Midbrain (tissue), 1 donor: ENCODE measurements at places on chromosomes 7 and 10.

- no peak for DNase-seq
These were observed 16.2 kb downstream of the OPTN start for GRCh38 chr10:13115832-13116803.

- DNase-seq = no peak
These were observed 104.7 kb upstream of the ARMC3 start for GRCh38 chr10:22823109-22823508.

DNA sequence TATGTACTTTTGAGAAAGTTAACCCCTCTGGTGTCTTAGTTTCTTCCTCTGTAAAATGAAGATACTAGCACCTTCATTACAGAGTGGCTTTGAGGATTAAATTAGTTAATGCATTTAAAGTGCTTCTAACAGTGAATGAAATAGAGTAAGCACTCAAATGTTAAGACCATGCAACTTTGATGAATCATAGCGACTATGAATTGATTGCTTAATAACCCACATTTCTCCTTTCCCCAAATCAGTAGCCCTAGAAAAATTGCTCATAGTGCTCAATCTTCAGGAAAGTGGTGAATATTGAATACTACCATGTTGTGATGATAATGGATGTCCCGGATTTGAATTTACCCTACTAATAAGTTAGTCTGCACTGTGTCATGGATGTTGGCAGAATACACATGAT is 48.1 kb downstream of the CD36 start:
- DNase-seq = no peak

- no peak for DNase-seq
These were observed 2.6 kb downstream of the LUC7L2 start for GRCh38 chr7:139362302-139362701.

DNA sequence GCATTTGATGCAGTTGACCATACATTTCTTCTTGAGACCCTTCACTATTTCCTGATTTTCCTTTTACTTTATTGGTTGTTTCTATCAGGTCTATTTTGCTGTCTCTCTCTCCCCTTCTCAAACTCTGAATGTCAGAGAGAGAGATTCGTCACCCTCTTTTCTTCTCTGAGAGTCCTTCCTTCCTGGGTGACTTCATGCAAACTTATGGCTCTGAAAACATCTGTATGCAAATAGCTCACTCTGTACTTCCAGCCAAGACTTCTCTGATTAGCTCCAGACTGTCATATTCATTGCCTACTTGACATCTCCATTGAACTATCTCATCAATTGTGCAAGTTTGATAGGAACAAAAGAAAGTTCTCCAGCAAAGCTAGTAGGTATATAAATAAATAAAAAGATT is 191.7 kb upstream of the KLF6 start:
- DNase-seq = no peak

GRCh38 chr10:82925547-82925946 is 1050.6 kb downstream of the NRG3 start:
- no peak for DNase-seq

DNA sequence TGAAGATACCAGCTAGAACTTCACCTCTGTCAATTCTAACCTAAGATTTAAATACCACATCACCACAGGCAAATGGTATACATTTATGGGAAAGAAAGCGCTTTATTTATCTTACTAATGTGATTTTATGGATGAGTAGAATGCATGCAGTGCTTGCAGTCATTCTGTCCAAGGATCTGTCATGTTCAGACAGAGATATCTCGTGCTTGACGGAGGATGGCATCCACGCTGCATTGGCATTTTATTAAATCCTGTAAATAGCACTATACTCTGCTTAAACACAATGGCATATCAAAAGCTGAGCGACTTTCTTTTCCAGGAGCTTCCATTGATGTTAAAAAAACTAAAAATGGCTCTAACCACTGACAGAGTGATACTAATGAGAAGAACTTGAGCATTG is 133.7 kb upstream of the CAV2 start:
- DNase-seq = no peak

DNA sequence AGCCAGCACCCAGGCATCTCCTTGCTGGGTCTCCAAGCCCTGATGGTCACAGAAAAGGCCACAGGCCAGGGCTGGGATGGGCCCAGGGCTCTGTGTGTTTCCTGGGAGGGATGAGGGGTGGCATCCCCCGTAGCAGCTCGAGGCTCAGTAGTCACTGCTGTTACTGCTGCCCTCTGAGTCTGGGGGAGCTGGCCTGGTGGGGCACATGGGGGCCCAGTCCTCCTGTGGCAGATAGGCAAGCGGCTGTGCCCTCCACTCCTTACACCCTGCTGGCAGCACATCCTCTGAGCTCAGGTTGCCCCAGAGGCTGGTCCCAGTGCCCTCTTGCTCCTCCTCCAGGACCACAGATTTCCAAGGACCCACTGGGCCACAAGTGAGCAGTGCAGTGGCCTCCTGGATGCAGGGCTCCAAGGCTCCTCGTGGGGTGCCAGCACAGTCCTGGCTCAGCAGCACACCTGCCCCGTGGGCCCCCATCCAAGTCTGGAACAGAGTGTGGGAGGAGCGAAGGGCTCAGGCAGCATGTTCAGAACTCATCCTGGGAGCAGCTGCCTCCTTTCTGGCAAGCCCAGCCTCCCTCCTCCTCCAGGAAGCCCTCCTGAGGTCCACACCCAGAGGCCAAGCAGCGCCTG is 31.5 kb upstream of the TUBB8 start:
- no peak for DNase-seq

DNA sequence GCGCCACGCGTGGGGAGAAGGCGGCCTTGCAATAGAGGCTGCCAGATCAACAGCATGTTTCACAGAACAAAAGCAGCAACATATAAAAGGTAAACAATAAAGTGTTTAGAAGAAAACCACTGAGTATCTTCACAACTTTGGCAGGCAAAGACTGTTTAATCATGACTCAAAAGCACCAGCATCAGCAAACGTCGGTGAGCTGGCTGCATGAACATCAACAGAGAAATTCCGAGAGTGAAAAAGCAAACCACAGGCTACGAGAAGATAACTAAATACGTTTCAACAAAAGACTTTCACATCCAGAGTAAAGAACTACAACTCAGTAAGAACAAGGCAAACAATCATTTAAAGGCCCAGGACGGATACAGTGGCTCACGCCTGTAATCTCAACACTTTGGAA is 172.0 kb downstream of the MAD1L1 start:
- no peak for DNase-seq

- no peak for DNase-seq
These were observed 922 bp downstream of the PPA1 start for GRCh38 chr10:70232155-70232858.

GRCh38 chr10:49394933-49395740 is 752 bp downstream of the DRGX start:
- no peak for DNase-seq

DNA sequence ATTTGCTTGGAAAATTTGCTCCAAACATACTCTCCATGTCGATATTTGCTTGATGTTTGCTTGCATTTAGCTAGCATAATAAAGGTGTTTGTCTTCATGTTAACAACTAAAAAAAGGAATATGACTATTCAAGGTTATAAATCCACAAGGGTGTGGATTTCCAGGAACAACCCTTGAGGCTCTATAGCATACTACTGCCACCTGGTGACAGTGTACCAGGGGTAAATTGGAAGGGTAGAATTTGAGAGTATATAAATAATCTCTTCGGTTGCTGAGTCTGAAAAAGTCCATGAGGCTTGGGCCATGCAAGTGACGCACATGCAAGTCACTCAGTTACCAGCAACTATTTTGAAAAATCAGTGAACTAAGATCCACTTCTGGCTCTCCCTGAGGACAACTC is 68.4 kb downstream of the SLIT1 start:
- DNase-seq = no peak

DNA sequence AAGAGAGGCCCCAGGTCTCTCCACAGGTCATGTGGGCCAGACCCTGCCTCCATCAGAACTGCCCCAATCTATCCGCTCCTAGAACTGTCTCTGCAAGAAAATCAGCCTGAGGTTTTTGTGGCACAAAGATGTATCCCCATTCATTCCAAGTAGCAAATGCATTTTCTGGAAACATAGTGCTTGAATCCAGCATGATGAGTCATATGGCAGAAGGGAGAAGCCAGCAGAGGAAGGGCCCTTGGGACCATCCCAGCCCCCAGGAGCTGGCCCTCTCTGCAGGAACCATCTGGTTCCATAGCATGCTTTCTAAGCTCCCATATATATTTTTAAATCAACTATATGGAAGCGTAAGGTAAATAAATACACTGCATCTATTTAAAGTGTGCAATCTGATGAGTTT is 563.2 kb downstream of the GALNT17 start:
- DNase-seq = no peak

- peak; percentile 47 for DNase-seq
These were observed 60.8 kb downstream of the XRCC2 start for GRCh38 chr7:152615031-152615741.

DNA sequence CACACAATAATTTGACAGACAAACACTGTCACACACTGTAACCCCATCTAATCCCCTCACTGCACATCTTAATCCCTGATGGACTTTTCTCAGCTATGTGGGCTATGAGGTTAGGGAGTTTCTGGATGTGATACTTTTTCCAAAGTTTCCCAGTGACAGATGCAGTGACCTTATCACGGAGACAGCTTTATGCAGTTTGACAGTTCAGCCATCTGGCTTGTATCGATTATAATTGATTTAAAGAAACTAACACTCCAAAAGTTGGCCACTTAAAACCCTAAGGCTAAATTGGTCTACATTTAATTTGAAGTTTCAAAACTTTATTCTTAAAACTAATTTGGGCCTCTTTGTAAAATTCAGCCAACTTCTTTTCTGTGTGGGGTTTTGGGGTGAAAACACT is 196.7 kb downstream of the SDK1 start:
- no peak for DNase-seq

DNA sequence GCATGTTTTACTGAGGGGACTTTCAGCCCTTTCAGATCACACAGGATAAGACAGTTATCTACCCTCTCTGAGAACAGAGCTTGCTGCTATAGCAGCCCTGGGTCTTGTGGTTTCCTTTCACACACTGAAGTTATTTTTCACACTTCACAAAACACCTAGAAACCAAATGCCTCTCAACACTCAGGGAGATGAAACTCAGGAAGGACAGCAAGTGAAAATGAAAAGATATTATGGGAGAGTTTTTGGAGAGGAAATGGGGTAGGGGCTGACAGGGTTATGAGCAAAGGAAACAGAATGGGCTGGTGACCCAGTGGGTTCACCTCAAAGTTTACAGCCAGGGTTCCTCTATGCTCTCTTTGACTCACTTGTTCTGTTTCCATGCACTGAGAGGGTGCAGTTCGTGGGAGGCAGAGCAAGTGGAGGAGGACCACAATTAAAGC is 17.0 kb upstream of the GIMAP2 start:
- no peak for DNase-seq

- DNase-seq = no peak
These were observed 299.9 kb upstream of the LRRTM3 start for GRCh38 chr10:66625709-66626590.

GRCh38 chr7:36439624-36440023 is 50.0 kb downstream of the ANLN start:
- DNase-seq = no peak

DNA sequence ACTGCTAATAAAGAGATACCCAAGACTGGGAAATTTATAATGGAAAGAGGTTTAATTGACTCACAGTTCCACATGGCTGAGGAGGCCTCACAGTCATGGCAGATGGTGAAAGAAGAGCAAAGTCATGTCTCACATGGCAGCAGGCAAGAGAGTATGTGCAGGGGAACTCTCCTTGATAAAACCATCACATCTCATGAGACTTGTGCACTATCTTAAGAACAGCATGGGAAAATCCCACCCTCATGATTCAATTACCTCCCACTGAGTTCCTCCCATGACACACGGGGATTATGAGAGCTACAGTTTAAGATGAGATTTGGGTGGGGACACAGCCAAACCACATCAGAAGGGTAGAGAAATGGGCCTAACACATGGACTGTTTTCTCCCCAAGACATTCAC is 156.3 kb downstream of the CCDC71L start:
- no peak for DNase-seq

- DNase-seq = no peak
These were observed 76.5 kb upstream of the PPP1R3C start for GRCh38 chr10:91709394-91709798.

DNA sequence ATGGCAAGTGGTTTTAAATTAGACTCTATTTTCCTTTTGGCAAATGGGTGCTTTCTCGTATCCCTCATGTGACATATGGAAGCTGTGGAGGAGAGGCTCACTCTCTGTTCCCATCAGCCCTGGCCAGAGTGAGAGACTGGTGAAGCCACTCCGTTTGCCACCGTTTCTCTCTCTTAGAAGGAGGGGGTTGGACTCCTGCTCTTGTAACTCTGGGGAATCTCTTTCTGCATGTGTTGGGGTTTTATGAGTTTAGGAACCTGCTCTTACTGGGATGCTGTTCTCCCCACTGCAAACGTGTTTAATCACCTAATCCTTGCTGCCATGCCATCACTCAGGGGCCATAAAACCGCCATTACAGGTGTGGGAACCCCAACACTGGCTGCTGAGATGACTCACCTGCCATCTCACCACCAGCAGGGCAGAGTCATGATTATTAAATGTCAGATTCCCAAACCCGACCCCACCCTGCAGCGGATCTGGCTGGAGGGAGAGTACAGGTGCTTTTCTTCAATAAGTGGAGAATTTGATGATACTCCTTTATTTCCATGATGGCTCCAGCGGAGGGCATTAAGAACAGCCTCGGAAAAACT is 103.2 kb downstream of the ADCY1 start:
- no peak for DNase-seq

DNA sequence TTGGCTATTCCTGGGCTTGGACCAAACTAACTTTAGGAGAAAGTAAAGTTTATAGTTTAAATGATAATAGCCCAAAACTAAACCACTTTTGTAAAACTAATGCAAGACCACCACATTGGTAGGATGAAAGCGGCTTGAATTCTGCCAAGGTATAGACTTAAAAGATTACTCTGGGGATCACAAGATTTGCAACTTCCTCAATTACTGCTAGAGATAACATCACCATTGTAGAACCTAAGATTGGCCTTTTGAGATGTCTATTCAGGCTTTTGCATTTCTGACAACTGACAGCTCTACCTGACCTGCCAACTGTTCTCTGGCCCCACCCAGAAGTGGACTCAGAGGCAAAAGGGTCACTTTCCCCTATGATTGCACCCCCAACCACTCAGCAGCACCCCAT is 162.4 kb downstream of the TNS3 start:
- DNase-seq = no peak

DNA sequence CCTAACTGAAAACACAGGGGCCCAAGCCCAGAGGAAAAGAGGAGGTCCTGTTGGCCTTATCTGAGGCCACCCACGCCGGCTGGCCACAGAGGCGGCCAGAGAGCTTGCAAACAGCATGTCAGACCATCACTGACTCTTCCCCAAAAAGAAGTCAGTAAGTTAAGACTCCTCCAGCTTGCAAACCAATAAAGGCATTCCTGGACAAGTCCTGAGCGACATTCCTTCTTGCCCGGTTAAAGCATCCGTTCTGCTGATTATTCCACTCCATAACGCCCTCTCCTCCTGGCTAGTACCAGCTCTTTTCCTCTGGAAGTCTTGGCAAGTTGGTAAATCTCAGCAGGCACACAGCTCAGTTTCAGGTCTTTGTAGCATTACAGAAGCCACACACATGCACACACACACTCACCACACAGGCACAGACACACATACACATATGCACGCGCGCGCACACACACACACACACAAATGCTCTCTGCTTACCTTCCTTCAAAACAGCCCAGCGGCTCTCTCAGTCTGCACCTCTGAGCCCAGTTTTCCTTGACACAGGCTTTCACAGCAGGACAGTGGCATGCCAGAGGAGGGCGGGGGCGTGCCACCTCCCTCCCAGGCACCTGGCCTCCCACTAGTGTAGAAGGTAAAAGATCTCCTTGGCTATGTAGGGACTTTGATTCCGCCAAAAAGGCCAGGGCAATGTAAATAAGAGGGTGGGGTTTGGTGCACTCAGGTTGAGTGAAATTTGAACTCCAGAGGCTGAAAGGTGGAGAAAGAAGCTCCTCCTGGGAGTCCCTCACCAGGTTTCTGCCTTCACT is 201.4 kb downstream of the TNS3 start:
- DNase-seq = no peak
